GM12864 (cell line): ENCODE measurements at places on chromosomes 3 and 15.

DNA sequence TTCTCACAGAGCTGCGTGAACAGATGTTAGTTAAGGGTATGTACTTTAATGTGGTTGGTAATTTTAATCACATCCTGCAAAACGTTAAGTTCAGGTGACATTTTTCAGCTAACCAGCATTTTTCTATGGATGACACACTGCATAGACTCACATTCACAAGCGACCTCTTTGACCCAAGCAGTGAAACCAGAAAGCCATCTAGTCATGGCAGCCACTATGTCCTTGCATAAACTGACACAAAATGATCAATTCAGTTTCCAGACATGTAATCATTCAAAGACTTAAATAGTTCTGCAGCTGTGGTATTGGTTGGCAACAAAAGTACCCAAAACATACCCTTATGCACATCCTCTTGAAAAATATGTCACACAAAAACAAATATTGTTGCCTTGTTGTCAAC is 7.4 kb upstream of the CAPN7 start:
- no peak for DNase-seq

DNA sequence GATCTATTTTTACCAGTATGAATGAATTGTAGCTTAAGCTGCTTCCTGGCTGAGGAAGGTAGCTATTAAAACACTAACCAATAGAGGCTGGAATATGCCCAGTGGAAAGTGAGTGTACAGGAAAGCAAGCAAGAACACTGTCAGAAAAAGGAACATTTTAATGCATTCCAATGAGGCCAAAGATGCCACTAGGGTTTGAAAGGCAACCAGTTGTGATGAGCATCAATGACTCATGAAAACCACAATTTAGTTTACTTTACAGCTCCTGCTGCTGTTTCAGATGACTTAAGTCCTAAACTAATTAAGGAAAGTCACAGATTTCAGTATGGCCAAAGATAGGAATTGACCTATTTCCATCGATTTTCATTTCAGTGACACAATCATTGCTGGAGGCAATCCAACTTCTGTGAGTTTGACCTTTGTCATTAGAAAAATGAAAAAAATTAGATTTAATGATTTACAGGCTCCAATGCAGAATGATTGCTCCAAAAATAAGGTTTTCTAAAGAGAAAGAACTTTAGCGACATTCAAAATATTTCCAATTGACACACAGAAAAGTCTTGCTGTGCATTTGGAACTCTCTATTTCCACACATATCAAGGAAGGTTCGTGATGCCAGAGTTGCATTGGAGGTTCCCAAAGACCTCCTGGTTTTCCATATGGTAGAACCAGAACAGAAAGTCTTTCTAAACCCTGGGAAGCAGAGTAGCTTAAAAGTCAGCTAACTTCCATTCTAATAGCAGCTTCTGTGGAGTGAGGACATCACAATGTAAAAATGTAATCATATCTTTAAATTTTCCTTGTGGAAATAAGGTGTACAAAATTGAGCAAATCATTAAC is 103.0 kb downstream of the SUCNR1 start:
- DNase-seq, result no peak

DNA sequence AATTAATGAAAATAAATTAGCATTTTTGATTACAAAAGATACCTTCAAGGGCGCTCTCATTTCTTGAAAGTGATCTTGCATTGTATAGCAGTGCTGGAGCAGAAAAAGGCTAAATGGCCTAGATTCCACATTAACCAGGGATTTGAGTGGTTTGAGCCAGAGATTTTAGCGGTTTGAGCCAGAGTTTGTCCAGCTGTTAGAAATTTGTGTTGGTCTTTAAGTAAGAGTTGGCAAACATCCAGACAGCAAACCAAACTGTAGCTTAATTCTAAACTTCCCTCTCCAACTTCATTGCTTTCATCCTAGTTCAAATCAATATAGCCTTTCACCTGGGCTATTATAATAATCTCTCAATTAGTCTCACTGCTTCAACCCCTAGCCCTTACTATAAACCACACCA is 351.7 kb downstream of the IGSF11 start:
- DNase-seq, result no peak

GRCh38 chr15:74664028-74664616 is 31.7 kb downstream of the EDC3 start:
- no peak for DNase-seq

- DNase-seq, result no peak
Observed at GRCh38 chr3:69216981-69217380, 94.6 kb upstream of the LMOD3 start.

GRCh38 chr3:172913911-172914655 is 163.6 kb downstream of the ECT2 start:
- no peak for DNase-seq

- no peak for DNase-seq
Observed at GRCh38 chr3:187398955-187399354, 30.8 kb downstream of the RTP4 start.

DNA sequence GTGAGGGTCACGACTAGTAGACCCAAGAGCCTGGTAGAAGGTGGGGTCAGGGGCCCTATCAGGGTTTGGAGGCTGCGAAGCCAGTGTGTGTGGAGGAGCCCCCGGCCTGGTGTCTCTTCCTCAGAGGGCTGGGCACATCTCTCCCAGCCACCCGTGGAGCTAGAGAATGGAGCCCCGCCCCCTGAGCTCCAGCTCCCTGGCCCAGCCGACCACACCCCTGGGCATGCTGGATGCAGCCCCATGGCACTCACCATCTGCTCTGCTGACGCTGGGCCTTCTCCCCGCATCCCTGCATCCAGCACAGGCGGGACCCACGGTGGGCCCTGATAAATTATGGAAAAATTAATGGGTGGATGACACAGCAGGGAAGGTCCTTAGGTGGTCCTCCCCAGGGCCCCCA is 17.5 kb downstream of the ANKRD63 start:
- no peak for DNase-seq

GRCh38 chr15:52710708-52711389 is 31.7 kb upstream of the ATOSA start:
- no peak for DNase-seq

- no peak for DNase-seq
Observed at GRCh38 chr15:29698030-29698701, 124.1 kb downstream of the TJP1 start.

- no peak for DNase-seq
Observed at GRCh38 chr3:185365291-185366073, 2.5 kb downstream of the MAP3K13 start.

GRCh38 chr3:13561967-13562366 is 13.0 kb downstream of the FBLN2 start:
- no peak for DNase-seq

DNA sequence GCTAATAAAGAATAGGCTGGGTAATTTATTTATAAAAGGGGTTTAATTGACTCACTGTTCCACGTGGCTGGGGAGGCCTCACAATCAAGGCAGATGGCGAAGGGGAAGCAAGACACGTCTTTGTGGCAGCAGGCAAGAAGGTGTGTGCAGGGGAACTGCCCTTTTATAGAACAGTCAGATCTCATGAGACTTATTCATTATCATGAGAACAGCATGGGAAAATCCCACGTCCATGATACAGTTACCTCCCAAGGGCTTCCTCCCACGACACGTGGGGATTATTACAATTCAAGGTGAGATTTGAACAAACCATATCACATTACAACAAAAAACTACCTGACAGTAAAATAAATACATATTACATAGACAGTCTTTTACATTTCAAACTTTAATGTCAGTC is 414.9 kb downstream of the NAALADL2 start:
- peak; percentile 25 for DNase-seq
